Activated CD8-positive, alpha-beta memory T cell treated with anti-CD3 and anti-CD28 coated beads for 36 hours (primary cell): ENCODE measurements at places on chromosomes 16 and 17. TPM values are rescaled to one million over a fixed set of nuclear protein-coding genes. Genes with fewer than 3 reads are reported as not detected.

Gene GAST
- total RNA-seq = not detected

Gene CCDC92B
- not detected for total RNA-seq

Gene CCDC200
- total RNA-seq = 0.31 TPM

Gene ZFP90
- total RNA-seq = 21.2 TPM

Gene KRT39
- total RNA-seq = not detected

Gene RNF151
- not detected for total RNA-seq

Gene FAM20A
- not detected for total RNA-seq

Gene KRTAP4-5
- not detected for total RNA-seq

Gene CIBAR2
- total RNA-seq = not detected

Gene SNX20
- 26.6 TPM for total RNA-seq

Gene OR1A2
- total RNA-seq = not detected

Gene PRSS27
- 1.3 TPM for total RNA-seq
